ENCODE measurements at places on chromosomes 6 and 20.

DNA sequence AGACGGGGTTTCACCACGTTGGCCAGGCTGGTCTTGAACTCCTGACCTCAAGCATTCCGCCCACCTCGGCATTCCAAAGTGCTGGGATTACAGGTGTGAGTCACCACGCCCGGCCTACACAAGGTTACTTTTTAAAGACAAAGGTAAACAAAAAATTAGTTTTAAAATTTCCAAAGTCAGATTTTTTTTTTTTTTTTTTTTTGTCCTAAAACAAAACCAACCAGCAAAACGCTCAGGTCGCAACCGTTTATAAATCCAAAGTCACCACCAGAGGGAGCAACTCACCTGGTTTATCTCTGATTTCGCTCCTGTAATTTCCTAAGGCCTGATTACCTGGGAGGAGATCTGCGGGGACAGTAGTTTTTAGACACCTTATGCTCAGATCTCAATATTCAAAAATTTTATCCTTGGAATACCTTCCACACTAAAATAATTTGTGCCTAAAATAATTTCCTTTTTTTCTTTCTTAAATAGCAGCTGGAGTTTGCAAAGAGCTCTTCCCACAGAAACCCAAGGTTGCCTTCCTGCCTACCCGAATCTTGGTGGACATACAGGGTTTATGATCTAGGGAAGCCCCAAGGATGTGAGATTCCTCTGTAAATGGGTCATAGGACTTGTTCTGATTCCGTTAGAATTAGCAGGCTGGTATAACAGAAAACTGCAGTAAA, 19.8 kb upstream of the TREM1 start:
- peak; percentile 65 for DNase-seq

- DNase-seq: no peak
Measured at GRCh38 chr6:107698146-107698545, 126.0 kb downstream of the SCML4 start.

DNA sequence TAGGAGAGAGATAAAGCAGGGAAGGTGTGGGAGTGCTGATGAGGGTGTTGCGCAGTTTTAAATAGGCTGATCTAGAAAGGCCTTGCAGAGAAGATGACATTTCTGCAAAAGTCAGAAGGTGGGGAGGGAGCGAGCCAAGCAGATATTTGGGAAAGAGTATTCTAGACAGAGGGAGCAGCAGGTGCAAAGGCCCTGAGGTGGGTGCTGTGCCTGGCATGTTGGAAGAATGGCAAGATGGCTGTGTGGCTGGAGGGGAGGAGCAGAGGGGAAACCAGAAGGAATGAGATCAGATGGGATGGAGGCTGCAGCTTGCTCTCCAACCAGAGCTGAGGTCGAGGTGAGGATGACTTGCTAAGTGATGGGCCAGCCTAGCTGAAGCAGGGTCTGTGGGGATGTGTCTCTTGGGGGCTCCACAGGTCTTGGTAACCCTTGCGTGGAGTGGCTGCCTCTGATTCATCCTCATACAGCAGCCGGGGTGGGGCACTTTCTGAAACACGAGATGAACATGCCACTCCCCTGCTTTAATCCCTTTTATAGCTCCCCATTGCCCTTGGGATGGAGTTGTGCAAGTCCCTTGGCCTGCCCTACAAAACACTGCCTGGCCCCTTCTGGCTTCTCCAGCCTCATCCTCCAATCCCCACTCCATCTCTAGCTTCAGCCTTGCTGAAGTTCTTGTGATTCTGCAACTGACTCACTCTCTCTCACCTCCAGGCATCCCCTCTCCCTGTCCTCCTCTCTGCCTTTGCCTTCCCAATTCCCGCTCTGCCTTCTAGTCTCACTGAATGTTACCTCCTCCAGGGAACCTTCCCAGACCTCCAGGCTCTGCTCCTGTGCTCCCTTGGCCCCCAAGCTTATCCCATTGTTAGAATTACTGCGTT, 94.1 kb downstream of the CDH22 start:
- DNase-seq: no peak

DNA sequence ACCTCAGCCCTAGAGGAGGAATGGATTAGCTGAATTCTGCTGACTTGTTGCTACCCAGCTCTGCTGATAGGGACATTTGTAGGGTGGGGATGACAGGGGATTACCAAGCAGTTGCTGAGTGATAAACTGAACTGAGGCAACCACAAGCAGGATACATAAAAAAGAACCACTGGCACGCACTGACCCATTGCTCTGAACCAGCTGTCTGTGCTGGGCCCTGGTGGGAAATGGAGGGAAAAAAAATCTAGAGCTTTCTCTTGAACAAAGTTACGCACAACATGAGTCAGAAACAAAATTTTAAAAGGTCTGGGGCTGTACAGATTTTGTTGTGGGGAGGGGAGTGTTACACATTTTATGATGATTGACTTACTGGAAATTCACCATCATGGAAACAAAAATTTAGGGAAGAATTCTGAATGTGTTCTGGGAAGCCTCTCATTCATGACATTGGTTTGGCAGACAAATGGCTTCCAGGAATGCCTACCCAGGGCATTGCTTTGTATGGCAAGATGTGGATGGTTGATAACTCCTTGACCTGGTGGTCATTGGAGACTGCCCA, 37.7 kb downstream of the FOXO3 start:
- no peak for DNase-seq

- DNase-seq: no peak
Measured at GRCh38 chr6:144232176-144232831, 52.8 kb upstream of the UTRN start.

DNA sequence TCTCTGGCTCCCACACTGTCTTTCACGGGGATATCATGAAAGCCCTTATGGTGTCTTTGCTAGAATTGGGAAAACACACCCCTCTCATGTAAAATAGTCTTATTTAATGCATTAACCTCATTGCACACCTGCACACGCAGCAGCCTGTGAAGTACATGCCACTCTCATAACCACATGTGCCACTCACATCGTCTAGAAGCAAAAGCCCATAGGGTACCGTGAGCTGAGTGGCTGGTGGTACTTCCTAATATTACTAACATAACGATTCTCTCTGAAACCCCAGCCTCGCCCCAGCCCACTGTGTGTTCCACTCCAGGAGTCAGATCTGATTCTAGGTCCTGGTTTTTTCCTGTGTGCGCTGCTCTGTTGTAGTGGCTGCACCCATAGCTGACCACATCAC, 9.5 kb upstream of the TMEM242 start:
- DNase-seq: no peak

GRCh38 chr20:50438986-50439407, 71.2 kb upstream of the PTPN1 start:
- DNase-seq: no peak

- no peak for DNase-seq
Measured at GRCh38 chr20:63689046-63690002, 7.1 kb upstream of the TNFRSF6B start.

DNA sequence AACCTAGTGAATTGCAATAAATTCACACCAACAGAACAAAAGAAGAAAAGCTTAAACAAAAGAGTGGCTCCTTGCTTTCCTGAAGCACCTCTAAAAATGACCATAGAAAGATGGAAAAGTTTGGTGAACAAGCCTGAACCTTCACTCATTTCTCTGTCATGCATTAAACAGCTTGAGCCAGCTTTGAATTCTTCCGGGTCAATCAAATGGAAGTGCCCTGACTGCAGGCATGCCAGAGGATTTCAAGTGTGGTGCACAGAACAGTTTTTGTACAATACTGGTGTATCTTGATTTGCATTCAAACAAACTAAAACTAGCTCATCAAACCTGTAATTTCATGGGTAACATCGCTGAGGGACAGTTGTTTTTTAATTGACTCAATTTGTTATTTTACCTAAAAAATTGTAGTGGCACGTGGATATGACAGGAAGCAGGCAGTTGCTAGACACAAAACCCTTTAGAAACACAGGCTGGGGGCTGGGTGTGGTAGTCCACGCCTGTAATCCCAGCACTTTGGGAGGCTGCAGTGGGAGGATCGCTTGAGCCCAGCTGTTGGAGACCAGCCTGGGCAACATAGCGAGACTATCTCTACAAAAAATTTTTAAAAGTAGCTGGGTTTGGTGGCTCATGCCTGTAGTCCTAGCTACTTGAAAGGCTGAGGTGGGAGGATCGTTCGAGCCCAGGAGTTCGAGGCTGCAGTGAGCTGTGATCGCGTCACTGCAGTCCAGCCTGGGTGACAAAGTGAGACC, 9.1 kb downstream of the CASS4 start:
- DNase-seq: no peak

DNA sequence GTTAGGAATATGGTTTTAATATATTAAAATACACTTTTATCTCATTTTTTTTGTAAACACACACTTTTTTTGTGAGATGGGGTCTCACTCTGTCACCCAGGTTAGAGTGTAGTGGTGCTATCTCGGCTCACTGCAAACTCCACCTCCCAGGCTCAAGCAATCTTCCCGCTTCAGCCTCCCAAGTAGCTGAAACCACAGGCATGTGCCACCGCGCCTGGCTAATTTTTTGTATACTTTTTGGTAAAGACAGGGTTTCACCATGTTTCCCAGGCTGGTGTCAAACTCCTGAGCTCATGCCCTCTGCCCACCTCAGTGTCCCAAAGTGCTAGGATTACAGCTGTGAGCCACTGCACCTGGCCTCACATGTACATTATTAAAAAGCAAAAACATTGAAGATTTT, 10.8 kb downstream of the IPCEF1 start:
- DNase-seq: no peak

DNA sequence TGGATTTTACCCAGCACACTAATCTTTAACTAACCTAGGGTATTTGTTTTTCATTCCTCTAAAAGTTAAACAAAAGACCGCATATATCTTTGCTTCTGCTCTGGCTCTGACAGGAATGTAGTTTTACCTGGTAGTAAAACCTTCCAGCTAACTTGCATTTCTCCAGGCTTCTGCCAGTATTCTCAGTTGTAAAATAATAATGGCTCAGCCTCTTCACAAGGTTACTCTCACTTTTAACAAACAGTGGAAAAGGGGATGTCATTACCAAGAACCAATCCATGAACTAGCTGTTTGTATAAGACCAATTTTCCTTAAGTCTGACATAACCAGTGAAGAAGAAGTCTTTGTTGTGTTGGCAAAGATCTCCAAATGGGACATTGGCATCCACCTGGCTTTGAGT, 10.0 kb downstream of the THBS2 start:
- peak; percentile 14 for DNase-seq

GRCh38 chr20:41234041-41234440, 83.5 kb downstream of the ZHX3 start:
- DNase-seq: peak; percentile 93

DNA sequence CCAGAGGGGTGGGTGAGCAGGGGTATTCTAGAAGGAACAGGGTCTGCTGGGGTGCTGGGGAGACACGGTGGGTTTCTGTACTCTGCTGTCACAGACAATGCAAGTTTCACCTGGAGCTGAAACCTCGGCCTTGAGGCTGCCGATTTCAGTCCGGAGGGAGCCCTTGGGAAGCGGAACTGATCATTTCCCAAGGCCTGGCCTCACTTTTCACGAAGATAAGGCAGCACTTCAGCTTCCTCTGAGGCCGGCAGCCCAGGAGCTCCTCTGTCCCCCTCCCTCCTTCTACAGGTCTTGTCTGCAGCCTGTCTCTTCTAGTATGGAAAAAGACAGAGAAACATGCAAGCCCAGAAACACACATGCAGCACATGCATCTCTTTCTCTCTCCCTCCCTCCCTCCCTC, 242.1 kb downstream of the CDC5L start:
- DNase-seq: no peak

GRCh38 chr6:102215425-102215824, 821.9 kb downstream of the GRIK2 start:
- no peak for DNase-seq

DNA sequence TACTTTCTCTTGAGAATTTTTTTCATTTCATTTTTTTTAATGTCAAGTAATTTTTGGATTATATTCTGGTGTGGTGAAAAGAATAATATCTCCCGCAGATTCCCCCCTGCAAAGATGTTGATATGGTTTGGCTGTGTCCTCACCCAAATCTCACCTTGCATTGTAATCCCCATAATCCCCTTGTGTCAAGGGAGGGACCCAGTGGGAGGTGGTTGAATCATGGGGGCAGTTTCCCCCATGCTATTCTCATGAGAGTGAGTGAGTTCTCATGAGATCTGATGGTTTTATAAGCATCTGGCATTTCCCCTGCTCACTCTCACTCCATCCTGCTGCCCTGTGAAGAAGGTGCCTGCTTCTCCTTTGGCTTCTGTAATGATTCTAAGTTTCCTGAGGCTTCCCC, 58.7 kb upstream of the PMEPA1 start:
- DNase-seq: no peak

DNA sequence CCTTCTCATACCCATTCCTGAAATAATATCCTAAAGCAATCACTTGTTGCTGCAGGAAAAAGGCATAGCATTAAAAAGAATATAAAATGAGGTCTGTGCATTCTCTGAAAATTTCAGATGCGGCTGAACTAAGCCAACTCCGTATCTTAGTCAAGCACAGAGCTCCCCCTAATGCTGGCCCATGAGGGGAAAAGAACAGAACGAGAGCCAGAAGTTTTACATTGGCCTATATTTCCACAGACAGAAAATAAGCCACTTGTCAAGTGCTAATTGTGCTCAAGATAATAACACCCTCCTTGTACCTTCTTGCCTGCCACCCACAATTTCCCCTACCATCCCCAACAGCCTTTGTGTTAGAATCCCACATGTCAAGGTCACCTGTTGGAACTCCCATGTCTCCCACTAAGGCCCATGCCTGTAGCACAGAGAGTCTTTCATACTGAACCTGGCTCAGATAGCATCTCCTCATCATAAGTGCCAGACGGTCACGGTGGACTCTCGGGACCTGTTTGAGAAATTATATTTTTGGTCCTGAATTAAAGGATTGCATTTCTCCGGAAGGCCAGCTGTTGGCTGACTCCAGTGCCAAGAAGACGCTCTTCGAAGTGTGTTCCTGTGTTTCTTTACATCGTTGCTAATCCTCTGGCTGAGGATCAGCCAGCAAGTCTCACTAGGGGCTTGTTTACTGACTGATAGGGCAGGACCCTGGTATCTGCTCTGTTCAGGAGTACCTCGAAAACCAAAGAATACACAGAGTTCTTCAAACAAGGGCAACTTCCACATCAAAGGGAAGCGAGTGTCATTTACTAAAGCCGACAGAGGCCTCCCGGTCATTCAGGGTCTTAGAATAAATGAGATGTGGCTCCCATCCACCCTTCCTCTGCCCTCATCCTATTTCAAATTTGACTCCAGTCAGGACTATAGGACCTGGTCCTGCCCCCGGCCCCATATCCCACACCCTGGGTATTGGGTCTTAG, 183.4 kb upstream of the FBXL4 start:
- no peak for DNase-seq

- DNase-seq: no peak
Measured at GRCh38 chr20:11227602-11228001, 553.8 kb upstream of the JAG1 start.

GRCh38 chr20:61619751-61620150, 367.7 kb downstream of the CDH4 start:
- no peak for DNase-seq

- DNase-seq: no peak
Measured at GRCh38 chr6:119276211-119276610, 73.3 kb downstream of the MAN1A1 start.

DNA sequence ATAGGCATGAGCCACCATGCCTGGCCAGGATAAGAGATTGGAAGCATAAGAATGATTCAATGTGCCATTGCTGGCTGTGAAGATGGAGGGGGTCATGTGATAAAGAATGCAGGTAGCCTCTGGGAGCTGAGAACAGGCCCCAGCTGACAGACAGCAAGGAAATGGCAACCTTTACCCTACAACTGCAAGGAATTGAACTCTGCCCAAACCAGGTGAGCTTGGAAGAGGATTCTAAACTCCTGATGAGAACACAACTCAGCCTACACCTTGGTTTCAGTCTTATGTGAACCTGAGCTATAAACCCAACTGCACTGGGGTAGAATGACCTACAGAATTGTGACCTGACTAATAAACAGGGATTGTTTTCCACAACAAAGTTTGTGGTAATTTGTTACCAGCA, 82.0 kb upstream of the AKIRIN2 start:
- DNase-seq: peak; percentile 24

GRCh38 chr6:21729431-21729830, 135.9 kb downstream of the SOX4 start:
- DNase-seq: no peak
